ENCODE measurements at places on chromosomes 11 and 22.
A peak's percentile ranks its signal among the peaks of the same experiment; 100 is the strongest.

DNA sequence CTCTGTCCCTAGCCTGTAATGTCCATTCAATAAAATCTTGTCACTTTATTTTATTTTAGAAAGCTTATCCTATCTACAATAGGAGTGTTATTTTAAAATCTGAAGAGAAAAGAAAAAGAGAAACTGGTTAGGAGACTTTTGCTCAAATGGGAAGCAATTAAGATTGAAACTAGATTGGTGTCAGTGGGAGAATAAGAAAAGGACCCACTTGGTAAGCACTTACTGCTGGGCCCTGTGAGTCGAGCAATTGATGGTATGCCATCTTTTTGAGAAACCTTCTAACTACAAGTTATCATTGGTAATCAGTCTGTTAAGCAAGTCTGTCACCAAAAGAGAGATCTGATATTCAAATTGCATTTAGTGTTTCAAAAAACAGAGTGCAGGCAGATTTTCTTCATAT is 258.4 kb downstream of the GRM5 start:
- no peak for DNase-seq

GRCh38 chr11:45233121-45233803 is 52.9 kb downstream of the SYT13 start:
- peak; percentile 22 for DNase-seq

DNA sequence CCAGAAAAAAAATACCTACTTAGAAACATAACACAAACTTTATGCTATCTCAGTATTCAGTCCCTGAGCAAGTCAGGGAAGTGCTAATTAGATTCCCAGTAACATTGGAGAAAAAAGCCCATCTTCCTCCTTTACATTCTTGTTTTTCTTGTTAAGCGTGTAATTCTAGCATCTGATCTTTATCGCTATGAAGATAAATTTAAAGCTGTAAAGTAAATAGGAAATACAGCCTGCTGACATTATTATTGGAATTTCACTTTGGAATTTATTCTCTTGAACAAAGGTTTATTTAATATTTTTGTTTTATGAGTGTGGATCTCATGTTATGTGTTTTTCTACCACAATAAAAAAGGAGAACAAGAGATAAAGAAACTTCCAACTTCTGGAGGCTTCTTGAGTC is 13.9 kb downstream of the ALKBH3 start:
- DNase-seq: no peak

DNA sequence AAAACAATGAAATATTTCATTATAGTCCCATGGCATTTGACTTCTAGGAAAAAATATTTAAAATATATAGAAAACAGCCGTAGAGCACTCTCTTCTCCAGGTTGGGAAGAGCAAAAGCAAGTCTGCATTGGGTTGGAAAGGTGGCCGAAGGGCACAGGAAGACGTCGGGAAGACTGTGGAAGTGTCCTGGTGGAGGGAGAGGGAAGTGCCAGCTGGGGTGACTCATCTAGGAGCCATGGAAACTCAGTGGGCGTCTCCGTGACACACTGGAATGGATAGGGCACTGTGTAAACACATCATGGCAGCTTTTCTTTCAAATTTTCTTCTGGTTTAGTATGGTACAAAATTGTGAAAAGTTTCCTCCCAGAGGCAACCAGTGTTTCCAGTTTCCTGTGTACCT is 12.7 kb downstream of the GTPBP1 start:
- DNase-seq: no peak

GRCh38 chr11:72617080-72617762 is 57.0 kb downstream of the PDE2A start:
- no peak for DNase-seq
